Choroid plexus epithelial cell (primary cell): ENCODE measurements at places on chromosomes 7 and 10.

GRCh38 chr7:140512317-140513000, 33.2 kb upstream of the MKRN1 start:
- DNase-seq, result peak; percentile 36

DNA sequence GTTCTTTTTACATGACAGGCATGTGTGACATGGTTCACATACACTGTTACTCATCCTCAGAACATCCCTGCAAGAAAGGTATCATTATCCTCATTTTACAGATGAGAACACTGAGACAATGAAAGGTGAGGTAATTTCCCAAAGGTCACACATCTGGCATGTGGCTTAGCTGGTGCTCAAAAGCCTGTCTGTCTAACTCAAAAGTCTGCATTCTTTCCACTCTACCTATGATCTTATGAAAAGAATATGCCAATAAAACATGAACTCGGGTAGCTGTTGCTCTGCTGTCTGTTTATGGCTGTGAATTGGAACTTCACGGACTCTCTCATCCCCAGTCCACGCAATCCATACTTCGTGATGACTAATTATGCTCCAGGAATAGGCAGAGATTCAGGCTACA, 79.0 kb upstream of the ODAD2 start:
- DNase-seq, result no peak

DNA sequence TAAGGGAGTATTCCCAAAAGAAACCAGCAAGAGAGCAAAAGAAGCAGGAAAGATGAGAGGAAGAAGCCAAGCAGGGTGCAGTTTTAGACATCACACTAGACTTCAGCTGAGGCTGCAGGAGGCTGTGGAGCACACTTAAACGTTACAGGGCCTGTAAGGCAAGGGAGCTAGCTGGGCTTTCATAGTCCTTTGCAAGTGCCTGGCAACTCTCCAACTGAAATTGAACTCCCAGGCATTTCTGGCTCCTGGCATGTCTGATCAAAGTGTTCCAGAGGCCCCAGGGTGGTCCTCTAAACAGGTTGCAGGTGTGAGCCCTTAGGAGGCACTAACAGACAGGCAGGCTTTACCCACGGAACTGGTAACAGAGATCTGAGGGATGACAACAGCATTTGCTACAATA, 750.2 kb downstream of the XPNPEP1 start:
- DNase-seq, result peak; percentile 8

GRCh38 chr10:49277973-49278372, 21.0 kb upstream of the C10orf71 start:
- no peak for DNase-seq

DNA sequence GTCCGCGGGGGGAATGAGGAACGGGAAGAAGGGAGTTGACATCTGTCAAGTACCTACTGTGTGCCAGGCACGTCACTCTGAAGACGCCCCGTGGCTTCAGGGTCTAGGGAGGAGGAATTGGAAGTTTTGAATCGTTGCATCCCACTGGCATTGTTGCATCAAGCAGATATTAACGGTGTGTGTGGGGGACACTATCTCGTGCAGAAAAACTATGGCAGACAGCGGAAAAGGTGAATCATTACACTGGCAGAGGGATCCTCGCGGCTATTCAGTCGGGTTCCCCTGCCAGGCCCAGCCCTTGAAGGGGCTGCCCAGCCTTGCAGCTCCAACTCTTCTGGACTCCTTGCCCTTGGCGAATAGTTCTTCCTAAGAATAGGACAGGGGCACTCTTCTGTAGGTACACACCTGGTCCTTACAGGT, 1.0 kb upstream of the KIAA1549 start:
- no peak for DNase-seq

- DNase-seq, result peak; percentile 14
Measured at GRCh38 chr10:9860045-9860444, 1157.6 kb upstream of the CELF2 start.

GRCh38 chr10:89119651-89120050, 87.5 kb downstream of the CH25H start:
- DNase-seq, result no peak

GRCh38 chr7:105769901-105770628, 106.3 kb downstream of the ATXN7L1 start:
- DNase-seq, result no peak

GRCh38 chr7:129401228-129401966, 32.8 kb upstream of the STRIP2 start:
- DNase-seq, result peak; percentile 10

DNA sequence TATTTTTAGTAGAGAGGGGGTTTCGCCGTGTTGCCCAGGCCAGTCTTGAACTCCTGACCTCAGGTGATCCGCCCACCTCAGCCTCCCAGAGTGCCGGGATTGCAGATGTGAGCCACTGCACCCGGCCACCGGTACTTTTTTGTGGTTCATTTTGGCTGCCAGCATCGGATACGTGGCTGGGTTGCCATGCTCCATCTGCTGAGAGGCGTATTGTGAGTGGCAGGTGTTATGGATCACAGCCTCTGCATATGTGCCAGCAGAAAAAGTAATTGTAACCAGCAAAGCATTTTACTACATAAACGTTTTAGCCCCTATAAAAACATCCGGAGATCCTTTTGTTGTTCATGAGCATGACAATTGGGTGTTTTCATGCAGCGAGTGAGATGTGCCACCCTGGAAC, 7.1 kb downstream of the FOXK1 start:
- DNase-seq, result no peak

- no peak for DNase-seq
Measured at GRCh38 chr7:106057962-106058927, 53.9 kb downstream of the SYPL1 start.

DNA sequence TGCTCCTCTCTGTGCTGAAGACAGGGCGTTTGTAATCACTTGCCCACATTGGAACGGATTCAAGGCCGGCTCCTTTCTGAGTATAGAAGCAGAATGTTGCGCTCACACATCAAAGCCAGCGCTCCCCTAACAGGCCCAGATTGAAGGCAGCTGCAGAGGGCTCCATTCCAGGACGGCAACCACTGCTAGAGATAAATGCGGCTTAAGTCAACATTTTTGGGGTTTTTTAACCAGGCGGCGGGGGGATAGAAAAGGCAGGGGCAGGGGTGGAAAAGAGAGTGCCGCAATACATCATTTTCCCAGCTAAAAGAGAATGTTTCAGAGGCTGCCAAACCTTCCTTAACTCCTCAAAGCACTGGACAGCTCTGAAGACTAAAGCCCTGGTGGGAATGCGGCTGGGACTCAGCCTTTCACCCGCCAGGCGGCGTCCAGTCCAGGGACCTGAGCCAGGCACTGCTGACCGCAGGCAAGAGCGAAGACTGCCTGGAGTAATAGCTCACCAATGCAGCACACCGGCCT, 189.6 kb downstream of the TNS3 start:
- peak; percentile 76 for DNase-seq

DNA sequence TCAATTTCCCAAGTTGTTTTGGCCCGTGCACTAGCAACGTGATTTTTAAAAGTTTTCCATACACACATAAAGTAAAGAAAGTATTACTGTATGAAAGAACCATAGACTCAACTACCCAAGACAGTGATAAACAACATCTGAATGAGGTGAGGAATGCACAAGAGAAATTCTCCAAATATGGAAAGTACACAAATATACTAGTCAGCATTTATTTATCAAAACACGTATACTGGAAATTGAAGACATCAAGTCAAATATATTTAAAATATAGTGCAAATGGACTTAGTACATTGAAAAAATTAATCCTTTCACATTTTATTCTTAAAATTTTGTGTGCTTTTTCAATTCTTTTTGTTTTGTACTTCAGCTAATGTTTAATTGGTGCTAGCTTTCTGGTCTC, 143.6 kb downstream of the ARL4A start:
- no peak for DNase-seq

GRCh38 chr7:69787736-69788431, 189.6 kb downstream of the AUTS2 start:
- DNase-seq, result no peak

GRCh38 chr10:105075031-105075430, 433.9 kb downstream of the SORCS3 start:
- DNase-seq, result no peak

- no peak for DNase-seq
Measured at GRCh38 chr7:128708235-128708634, 30.9 kb upstream of the CALU start.

GRCh38 chr7:43888993-43889945, 17.1 kb downstream of the URGCP start:
- no peak for DNase-seq

- no peak for DNase-seq
Measured at GRCh38 chr10:80988755-80989154, 451.1 kb downstream of the SH2D4B start.

DNA sequence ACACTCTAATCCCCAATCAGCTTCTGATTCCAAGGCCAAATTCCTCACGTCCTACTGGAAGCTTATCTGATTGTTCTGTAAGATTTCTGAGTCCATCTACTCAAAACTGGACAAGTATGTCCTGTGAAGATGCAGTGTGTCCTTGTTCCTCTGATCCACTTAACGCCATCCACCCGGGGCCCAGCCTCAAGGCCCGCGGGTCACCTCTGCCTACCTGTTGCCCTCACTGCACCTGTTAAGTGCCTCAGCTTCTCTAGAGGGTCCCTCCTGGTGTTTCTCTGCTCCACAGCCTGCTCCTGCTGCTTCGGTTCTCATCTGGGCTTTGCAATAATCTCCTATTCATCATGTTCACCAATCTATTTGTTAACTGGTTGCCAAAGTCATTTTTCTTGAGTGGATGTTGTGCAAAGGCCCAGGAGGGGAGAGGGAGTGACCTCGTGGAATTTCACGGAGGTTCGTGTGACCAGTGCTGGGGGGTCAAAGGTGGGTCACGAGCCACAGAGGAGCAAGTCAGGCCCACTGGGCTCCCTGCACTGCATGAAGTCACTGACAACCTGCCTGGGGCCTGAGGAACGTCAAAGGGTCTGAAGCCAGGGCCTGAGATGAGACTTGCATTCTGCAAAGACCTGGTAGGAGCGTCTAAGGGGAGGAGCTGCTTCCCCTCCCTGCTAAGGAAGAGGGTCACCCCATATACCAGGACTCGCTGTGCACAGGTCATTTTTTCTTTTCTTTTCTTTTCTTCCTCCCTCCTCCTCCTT, 338.1 kb downstream of the WDR37 start:
- DNase-seq, result no peak
